ENCODE measurements at places on chromosomes 2 and 18.

DNA sequence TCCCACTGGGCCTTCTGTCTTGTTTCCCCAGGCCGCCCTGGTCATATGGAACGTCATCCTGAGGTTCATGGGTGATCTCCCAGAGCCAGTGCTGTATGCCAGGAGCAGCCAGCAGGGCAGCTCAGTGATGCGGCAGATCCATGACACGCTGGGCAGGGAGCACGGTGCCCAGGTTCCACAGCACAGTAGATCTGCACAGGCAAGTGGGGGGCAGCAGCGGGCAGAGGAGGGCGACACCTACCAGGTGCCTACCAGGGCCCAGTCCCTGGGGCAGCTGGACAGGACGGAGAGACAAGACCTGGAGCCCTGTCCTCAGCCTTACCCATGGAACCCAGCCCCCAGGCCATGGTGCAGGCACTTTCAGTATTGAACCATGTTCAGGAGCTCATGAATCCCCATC lies 36.1 kb upstream of the GPR17 start:
- no peak for DNase-seq

DNA sequence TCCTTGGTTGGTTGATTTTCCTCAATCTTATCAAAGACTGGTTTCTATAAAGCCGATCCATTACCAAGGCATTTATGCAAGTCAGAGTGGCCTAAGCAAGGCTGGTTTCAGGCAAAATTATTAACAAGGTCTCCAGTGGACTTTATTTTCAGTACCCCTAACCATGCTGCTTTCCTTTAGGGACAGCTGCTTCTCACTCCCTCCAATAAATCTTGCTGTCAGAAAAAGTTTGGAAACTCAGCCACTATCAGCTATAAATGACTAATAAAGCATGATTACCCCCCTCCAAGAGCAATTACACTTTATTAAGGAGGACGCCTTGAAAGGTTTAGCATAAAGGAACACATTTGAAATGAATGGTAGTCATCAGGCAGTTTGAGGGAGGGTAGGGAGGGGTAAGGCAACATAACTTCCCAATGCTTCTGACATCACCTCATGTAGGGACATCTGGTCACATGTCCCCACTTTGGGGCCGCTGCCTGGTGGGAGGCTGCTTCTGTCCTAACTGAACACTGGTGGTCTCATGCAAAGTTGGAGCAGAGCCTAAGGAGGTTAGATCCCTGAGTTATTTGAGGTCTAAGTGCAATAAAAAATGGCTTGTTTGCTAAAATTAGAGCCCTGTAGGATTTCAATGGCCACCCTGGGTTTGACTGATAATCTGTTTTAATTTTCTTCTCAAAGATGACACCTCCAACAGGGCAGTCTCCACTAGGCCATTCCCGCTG lies 58.0 kb upstream of the TMEM178A start:
- no peak for DNase-seq

- no peak for DNase-seq
Measured at GRCh38 chr2:197705912-197706838, 1.0 kb downstream of the MARS2 start.

- no peak for DNase-seq
Measured at GRCh38 chr2:213500881-213501280, 216.6 kb downstream of the SPAG16 start.

DNA sequence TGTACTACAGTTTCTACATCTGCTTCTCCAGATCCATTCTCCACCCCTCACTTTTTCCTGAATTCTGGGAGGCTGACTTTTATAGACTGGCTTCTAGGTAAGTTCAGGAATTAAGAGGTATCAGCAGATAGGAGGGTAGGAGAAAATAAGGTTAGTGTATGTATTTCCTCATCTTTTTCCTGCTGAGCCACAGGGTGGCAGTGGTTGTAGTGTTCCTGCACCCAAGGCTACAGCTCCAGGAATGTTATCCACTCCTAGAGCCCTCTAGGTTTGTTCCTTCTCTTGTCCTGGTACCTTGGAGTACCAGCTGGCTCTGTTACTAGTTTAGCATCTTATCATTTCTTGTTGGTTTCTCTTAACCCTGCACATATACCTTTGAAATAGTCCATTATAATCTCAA lies 40.7 kb upstream of the C2orf66 start:
- no peak for DNase-seq

GRCh38 chr18:56109757-56110156 lies 521.8 kb upstream of the TCF4 start:
- no peak for DNase-seq

- no peak for DNase-seq
Measured at GRCh38 chr2:133039531-133039930, 369.5 kb upstream of the LYPD1 start.

DNA sequence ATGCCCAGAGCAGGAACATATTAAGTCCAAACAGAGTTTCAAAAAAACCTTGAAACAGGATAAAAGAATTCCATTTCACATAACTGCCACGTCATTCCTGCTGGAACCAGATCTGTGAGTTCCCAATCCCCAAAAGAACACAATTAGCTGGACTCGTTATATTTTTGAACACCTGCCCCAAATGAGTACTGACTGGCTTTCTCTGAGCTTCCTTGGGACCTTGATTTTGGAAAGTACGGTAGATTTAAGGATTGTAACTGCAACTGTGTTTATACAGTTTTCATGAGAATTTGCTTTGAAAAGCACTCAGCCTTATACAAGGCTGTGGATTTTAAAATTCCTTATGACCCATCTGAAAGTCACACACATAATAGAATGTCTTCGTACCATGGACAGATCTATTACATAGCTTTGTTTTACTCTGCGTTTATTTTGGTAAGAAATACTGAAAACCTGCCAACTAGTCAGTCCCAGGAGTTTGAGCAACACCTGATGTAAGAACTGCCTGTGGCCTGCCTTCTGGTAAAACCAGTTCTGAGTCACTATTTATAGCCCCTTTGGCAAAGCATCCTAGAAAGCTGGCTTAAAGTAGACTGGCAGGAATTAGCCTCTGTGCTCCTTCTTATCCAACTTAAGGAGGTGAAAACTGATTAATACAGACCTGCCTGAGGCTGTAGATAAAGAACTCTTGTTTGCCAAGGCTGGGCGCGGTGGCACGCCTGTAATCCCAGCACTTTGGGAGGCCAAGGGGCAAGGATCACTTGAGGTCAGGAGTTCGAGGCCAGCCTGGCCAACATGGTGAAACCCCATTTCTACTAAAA lies 48.1 kb downstream of the MERTK start:
- DNase-seq, result no peak

DNA sequence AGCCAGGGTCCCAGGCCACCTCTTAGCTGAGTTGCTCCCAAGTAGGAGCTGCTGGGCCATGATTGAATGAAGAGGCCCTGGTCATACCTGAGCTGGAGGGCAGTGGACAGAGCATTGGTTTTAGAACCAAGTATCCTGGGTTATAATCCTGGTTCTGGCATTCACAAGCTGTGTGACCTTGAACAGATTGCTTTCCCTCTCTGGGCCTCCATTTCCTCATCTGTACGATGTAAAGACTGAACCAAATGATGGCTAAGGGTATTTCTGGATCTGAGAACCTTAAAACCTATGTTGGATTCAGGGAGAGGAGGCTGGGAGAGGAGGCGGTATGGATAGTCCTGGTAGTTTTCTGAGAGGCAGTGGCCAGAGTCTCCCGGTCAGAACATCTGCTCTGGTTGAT lies 31.0 kb downstream of the KCNK3 start:
- DNase-seq, result no peak

DNA sequence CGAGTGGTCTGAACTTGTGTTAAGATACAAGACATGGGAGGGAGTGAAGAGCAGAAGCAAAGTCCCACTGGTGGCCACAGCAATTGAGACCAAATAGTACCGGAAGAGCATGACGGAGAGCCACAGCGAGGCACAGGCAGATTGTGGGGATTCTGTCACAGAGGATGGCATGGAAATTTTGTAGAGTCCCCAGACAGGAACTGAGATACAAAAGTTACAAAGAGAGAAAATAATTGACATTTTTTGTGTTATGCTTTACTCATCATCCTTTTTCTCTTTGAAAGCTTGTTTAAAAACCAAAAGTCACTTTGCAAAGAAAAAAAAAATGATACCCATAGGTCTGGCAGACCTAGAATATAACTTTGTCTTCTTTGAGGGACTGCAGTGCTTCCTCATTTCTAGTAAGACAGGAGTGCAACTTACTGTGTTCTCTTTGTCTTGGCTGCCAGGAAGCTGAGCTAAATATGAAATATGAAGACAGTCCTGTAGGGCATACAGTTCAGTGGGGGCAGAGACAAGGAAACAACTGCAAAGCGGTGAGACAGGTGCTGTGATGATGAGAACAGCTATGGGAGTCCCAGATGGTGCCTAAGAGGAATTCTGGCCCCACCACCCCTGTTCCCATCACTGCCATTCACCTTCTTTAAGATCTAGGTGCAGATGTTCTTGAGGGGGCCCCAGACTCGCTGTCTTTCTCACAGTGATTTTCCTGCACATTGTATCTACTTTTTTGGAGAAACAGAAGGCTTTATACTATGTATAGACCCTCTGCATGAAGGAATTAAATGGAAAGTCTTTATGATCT lies 5.2 kb downstream of the ARHGAP25 start:
- no peak for DNase-seq

- DNase-seq, result no peak
Measured at GRCh38 chr2:54259413-54260240, 3.6 kb upstream of the TSPYL6 start.

GRCh38 chr2:50949450-50950193 lies 82.3 kb downstream of the NRXN1 start:
- no peak for DNase-seq

DNA sequence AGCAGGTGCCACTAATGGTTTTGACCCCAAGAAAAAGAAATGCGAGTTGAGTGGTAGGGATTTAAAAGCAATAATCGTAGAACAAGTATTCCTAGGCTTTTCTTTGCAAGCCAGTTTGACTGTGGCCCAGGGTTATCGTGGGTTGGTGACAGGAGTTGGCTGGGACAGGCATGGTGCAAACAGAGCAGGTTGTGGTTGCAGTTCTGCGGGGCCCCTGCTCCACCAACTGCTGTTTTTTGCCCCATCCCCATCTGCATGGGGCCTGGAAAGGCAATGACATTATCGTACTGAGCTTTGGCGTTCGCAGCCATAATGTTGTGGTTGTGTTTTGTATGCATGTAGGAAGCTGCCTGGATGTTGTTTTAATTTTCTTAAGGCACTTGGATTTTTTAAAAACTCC lies 274.0 kb downstream of the TSN start:
- no peak for DNase-seq

DNA sequence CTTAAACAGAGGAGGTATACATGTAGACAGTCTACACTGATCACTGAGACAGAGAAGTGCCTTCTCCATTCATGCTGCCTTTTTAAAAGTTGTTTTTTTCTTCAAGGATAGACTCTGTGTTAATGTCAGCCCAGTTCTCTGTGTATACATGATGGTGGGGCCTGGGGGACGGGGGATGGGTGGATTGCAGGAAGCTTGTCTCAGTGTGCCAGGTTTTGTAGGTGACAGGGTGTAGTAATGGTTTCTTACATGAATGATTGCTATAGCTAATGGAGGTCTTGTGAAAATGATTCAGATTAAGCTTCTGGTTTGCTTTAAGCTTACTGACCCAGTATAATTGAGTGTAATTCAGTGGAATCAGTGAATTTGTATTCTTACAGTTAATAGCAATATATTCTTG lies 423.6 kb downstream of the PTPRM start:
- DNase-seq, result no peak

GRCh38 chr2:191615596-191615995 lies 62.3 kb upstream of the NABP1 start:
- no peak for DNase-seq

DNA sequence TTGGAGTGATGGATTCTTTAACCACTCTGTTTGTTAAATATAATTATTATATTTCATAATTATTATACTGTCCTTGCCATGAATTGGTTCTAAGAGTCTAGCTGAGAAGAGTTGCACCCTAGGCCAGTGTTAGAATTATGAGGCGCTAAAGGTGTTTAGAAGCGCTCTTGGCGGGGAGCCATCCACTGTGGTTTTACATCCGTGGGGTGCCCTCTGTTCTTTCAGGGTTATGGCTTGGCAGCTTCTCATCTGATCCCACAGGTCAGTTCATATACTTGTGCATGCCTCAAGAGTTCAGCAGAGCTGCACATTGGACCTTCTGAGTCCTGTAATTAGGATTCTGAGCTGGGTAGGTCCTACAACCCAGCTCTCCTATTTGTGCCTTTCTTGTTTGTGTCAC lies 9.1 kb downstream of the ASAP2 start:
- DNase-seq, result no peak

- DNase-seq, result no peak
Measured at GRCh38 chr2:65256054-65256453, 28.4 kb downstream of the ACTR2 start.

DNA sequence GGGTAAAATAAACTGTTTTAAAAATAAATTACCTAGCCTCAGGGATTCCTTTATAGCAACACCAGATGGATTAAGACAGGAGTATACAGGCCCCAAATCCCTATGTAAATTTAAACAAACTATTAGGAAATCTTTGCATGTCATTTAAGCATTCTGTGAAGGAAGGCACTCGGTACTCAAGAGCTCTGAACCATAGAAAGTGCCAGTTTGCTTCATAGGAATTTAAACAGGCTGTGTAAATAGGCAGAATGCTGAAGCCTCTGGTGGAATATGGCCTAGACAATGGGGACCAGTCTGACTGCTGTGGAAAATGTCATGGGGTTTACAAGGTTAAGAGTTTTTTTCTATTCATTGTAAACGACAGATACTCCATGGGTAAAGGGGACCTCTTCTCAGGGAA lies 377.4 kb downstream of the DLGAP1 start:
- no peak for DNase-seq

GRCh38 chr2:159939946-159940345 lies 122.5 kb downstream of the PLA2R1 start:
- DNase-seq, result no peak

DNA sequence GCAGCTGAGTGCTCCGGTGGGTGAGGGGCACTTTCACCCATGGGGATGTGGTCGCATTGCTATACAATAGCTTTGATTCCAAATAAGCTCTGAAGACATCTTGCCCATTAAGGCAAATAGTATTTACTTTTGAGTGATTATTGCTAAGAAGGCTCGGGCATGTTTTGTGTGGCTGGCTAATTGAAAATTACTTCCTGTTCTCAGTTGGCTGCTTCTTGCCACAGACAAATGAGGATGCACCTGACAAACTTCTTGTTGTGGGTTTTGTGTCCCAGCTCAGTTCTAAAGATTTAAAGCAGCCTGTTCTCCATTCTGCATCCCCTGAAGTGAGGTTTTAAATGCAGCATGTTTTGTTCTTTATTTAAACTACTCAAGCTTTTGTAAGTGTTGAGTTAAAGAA lies 88.3 kb downstream of the KCNS3 start:
- DNase-seq, result no peak

DNA sequence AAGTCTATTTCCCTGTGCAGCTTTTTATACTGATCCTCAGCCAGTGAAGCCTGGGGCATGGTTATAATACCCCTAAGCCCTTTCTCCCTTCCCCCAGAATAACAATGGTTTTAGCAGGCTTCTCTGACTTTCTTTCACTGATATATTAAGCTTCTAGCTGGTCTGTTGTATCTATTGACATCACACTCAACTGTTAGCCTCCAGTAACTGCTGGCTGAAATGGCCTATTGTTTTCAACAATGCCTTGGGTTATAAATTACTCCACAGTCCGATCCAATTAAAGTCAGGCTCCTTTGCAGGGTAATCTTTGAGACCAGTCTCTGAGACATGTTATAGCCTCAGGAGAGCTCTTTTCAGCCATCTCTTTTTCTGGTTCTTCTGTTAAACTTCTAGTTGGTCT lies 2.9 kb upstream of the SLC9A4 start:
- no peak for DNase-seq

All from NCI-H1092 (cell line).